ENCODE measurements at places on chromosomes 4 and X. TPM values are rescaled to one million over a fixed set of nuclear protein-coding genes. Genes with fewer than 3 reads are reported as not detected.

The TTC29 gene
- total RNA-seq: not detected

The MAGEA10 gene
- total RNA-seq: not detected

The MAPK10 gene
- total RNA-seq: not detected

The FHL1 gene
- total RNA-seq: 12.0 TPM

The ARHGEF38 gene
- not detected for total RNA-seq

The LPAR4 gene
- total RNA-seq: not detected

The ADH1C gene
- not detected for total RNA-seq

The WNK3 gene
- 1.0 TPM for total RNA-seq

The TRIM61 gene
- 3.4 TPM for total RNA-seq

The POF1B gene
- not detected for total RNA-seq

The BEX5 gene
- total RNA-seq: 3.7 TPM

The GLRA3 gene
- total RNA-seq: not detected

The FGFR3 gene
- not detected for total RNA-seq

The NRK gene
- not detected for total RNA-seq

The MAB21L2 gene
- total RNA-seq: not detected

The ATP1B4 gene
- total RNA-seq: not detected

The MAGIX gene
- total RNA-seq: 0.88 TPM

The STOX2 gene
- not detected for total RNA-seq

The PLP1 gene
- not detected for total RNA-seq

The GATB gene
- 29.4 TPM for total RNA-seq

The TMEM175 gene
- total RNA-seq: 17.6 TPM

The ARSJ gene
- total RNA-seq: not detected

The PAGE4 gene
- not detected for total RNA-seq

The KLHL34 gene
- total RNA-seq: 0.36 TPM

The NEXMIF gene
- total RNA-seq: 1.1 TPM
